Amniotic epithelial cell (primary cell): ENCODE measurements at places on chromosomes 7 and 10.

- no peak for DNase-seq
These were observed 220.3 kb downstream of the ARL4A start for GRCh38 chr7:12907774-12908173.

- DNase-seq: no peak
These were observed 67.1 kb upstream of the MAGI2 start for GRCh38 chr7:79520543-79520942.

DNA sequence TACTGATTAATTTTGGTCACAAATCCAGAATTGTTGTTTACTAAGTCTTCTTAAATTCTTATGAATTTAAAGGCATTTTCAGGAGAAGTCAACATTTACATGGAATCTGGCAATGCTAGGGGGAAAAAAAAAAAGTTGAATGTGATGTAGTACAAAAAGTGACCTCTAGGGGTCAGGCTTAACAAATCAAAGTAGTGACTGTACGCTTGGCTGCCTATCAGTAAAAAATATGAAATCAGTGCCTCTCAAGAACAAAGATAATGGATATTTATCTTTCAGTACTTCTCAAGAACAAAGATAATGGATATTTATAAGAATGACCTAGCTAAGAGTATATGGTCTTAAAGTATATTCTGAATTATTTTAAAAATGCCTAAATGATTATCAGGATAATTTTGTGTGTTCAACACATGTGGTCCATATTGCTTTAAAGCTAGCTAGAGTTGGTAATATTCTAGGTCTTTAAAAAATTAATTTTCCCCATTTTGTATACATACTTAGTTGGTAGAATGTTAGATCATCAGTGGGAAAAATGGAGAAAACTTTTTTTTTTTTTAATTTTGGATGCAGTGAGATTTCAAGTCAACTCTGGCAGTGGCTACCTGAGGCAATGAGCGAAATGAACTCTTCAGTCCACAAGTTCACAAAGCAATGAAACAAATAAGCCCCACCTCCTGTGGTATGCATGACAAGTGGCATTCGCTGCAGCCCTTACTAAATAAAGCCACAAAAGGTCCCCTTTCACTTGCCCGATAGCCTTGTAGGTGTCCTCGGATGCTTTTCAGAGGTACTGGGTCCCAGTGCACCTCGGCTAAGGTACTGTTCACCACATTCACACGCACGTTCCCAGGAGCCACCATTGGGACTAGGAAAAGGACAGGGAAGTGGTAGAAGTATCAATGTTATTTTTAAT lies 51.2 kb upstream of the LAMB4 start:
- DNase-seq: peak; percentile 51

GRCh38 chr7:466465-467191 lies 53.0 kb downstream of the PDGFA start:
- DNase-seq: no peak

DNA sequence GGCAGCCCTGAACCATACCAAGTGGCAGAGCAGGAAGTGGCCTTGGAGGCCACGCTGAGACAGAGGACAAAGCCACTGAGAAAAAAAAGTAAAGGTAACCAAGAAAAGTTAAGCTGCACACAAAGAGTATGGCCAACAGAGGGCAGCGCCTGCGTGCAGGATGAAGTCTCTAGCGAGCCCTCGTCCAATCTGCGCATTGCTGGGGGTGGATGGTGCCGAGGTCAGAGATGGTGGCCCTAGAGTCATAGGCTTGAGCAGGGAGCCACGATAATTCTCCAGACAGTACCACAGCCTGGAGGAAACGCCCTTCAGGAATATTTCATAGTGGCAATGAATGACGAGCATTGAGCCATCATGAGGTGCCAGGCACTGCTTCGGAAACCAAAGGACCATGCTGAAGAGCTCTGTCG lies 9.7 kb downstream of the ATP6V0E2 start:
- DNase-seq: no peak

- DNase-seq: no peak
These were observed 127.7 kb downstream of the CDK14 start for GRCh38 chr7:90723866-90724265.
